ENCODE measurements at places on chromosomes 7 and 10.

DNA sequence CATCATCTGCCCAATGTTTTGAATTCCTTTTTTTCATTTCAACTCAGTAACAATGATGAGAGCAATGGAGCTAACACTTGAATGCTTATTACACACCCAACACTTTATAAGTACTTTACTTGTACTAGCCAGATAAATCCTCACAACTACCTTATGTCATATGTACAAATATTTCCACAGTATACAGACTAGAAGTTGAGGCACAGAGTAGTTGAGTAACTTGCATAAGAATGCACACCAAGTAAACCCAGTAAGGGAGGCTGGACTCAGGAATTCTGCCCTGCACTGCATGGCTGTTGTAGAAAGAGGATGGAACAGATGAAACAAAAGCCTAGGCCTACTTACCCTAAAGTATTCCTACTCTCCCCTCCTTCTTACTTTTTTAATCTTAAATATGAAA is 15.8 kb downstream of the DPY19L1 start:
- no peak for DNase-seq
- no peak overlapping the region for H3K4me3 ChIP-seq
- H3K4me1 ChIP-seq = no peaks in the 10 kb centered on the region
- no peak overlapping the region for H3K27ac ChIP-seq
- no peaks in the 10 kb centered on the region for H3K36me3 ChIP-seq

GRCh38 chr7:122887848-122888247 is 1.6 kb upstream of the CADPS2 start:
- no peaks in the 10 kb centered on the region for H3K36me3 ChIP-seq
- peaks cover 2% of the 10 kb centered on the region for H3K4me1 ChIP-seq
- DNase-seq = no peak
- no peaks in the 10 kb centered on the region for H3K27me3 ChIP-seq

- H3K36me3 ChIP-seq = no peaks in the 10 kb centered on the region
- no peak for DNase-seq
- peaks cover 6% of the 10 kb centered on the region for H3K4me1 ChIP-seq
Observed at GRCh38 chr7:149828357-149829309, 9.5 kb upstream of the ZNF862 start.

DNA sequence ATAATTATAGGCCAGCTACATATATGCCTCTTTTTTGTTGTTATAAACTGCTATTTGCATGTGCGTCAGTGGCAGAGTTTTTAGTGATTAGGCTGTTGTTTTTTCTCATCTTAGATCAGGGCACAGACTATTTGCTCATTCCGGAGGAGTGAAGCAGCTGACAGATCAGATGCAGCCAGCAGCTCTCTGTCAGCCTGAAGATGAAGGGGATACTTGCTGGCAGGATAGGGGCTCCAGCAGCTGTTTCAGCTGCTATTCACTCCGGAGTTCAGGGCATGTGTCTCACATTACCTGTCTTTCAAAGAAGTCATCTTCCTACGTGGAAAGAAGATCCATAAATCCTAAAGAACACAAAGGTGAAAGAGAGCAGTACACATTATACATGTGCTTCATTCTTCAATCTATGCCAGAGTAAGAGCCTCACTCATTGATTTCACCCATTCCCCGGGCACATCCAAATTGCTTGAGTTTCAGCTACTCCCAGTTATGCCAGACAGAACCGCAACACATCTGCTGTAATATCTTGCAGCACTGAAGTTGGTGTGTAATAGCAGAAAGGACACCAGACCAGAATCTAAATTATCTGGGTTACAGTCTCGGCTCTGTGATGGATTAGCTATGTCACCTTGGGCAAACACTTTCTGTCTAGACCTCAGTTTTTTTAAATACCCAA is 182.8 kb upstream of the CHRM2 start:
- H3K4me3 ChIP-seq = no peak overlapping the region
- no peaks in the 10 kb centered on the region for H3K36me3 ChIP-seq
- no peak overlapping the region for H3K27ac ChIP-seq
- no peak for DNase-seq
- H3K4me1 ChIP-seq = no peaks in the 10 kb centered on the region

DNA sequence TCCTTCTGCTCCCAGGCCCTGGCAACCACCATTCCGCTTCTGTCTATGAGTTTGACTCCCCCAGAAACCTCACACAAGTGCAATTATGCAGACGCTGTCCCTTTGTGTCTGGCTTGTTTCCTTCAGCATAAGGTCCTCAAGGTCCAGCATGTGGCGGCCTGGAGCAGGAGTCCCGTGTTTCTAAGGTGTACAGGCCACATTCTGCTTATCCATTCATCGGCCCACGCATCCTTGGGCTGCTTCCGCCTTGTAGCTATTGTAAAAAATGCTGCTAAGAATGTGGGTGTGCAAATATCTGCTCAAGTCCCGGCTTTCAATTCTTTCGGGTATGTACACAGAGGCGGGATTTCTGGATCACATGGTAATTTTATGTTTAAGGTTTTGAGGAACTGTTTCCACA is 38.2 kb downstream of the ESYT2 start:
- no peak overlapping the region for H3K4me3 ChIP-seq
- no peaks in the 10 kb centered on the region for H3K27me3 ChIP-seq
- H3K36me3 ChIP-seq = 0 out of 2 replicates have a peak, but pooled peaks cover 3% of the 10 kb centered on the region
- DNase-seq = no peak
- H3K27ac ChIP-seq = no peak overlapping the region

- peaks cover 2% of the 10 kb centered on the region for H3K4me1 ChIP-seq
- DNase-seq = no peak
- H3K27me3 ChIP-seq = no peaks in the 10 kb centered on the region
- H3K36me3 ChIP-seq = no peaks in the 10 kb centered on the region
- H3K27ac ChIP-seq = no peak overlapping the region
Observed at GRCh38 chr7:37380831-37381230, 67.8 kb downstream of the ELMO1 start.

DNA sequence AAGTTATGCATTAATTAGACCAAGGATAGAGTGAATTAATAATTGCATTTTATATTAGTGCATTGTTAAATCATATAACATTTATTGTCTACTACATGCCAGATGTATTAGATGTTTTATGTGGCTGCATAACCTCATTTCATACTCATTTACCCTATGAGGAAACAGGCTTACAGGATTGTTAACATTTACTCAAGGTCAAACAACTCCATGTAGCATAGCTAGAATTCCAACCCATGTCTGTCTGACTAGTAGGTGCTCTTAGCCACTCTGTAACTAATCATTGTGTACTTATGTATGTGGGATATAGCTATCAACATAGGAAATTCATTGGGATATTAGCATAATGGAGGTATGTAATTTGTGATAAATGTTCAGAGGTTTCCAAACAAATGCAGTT is 46.3 kb downstream of the PHYHIPL start:
- H3K36me3 ChIP-seq = no peaks in the 10 kb centered on the region
- H3K27ac ChIP-seq = no peak overlapping the region
- no peaks in the 10 kb centered on the region for H3K27me3 ChIP-seq
- H3K4me3 ChIP-seq = no peak overlapping the region
- H3K4me1 ChIP-seq = no peaks in the 10 kb centered on the region

- H3K27ac ChIP-seq = no peak overlapping the region
- no peak overlapping the region for H3K4me3 ChIP-seq
- H3K4me1 ChIP-seq = 0 out of 2 replicates have a peak, but pooled peaks cover 2% of the 10 kb centered on the region
- no peaks in the 10 kb centered on the region for H3K27me3 ChIP-seq
Observed at GRCh38 chr7:76428868-76429805, 4.4 kb downstream of the ZP3 start.

GRCh38 chr10:55183993-55184392 is 383.0 kb upstream of the PCDH15 start:
- no peaks in the 10 kb centered on the region for H3K27me3 ChIP-seq
- no peaks in the 10 kb centered on the region for H3K36me3 ChIP-seq
- H3K27ac ChIP-seq = no peak overlapping the region
- DNase-seq = no peak

- no peaks in the 10 kb centered on the region for H3K4me1 ChIP-seq
- H3K36me3 ChIP-seq = no peaks in the 10 kb centered on the region
- H3K27ac ChIP-seq = no peak overlapping the region
- no peak overlapping the region for H3K4me3 ChIP-seq
Observed at GRCh38 chr7:49783446-49783845, 10.0 kb downstream of the VWC2 start.

DNA sequence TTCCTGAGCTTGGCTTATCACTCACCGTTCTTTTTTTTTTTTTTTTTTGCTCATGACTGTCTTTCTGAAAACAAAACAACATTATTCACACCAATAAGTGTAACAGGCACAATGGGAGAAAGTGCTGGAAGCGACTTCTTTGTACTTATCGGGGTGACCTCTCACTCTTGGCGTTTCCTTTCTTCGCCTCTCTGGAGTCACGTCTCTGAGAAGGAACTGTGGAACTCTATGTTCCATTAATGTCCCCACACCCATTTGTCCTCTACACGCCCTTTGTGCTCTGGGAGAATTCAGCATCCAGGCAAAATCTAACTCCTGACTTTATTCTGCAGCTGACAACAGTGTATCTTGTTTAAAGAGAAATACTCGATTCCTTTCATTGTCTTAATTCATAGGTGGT is 70.8 kb upstream of the FAM204A start:
- H3K4me3 ChIP-seq = no peak overlapping the region
- no peaks in the 10 kb centered on the region for H3K36me3 ChIP-seq
- H3K27ac ChIP-seq = no peak overlapping the region
- H3K27me3 ChIP-seq = no peaks in the 10 kb centered on the region

DNA sequence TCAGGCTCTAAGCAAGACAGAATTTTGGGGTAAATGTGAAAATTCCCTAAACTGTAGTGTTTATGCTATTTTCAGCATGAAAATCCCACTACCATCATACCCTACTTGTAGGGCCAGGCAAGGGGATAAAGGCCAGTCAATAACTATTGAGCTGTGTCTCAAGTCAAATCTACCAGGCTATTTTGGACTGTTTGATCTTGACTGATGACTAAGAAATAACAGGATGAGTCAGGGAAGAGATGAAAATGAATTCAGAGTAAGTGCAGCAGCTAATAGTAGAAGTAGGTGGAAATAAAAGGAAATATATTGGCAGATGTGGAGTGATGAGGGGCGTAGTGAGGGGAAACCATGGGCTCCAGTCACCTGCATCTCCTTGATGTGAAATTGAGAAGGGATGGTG is 225.8 kb upstream of the PHYHIPL start:
- DNase-seq = no peak
- H3K36me3 ChIP-seq = no peaks in the 10 kb centered on the region

DNA sequence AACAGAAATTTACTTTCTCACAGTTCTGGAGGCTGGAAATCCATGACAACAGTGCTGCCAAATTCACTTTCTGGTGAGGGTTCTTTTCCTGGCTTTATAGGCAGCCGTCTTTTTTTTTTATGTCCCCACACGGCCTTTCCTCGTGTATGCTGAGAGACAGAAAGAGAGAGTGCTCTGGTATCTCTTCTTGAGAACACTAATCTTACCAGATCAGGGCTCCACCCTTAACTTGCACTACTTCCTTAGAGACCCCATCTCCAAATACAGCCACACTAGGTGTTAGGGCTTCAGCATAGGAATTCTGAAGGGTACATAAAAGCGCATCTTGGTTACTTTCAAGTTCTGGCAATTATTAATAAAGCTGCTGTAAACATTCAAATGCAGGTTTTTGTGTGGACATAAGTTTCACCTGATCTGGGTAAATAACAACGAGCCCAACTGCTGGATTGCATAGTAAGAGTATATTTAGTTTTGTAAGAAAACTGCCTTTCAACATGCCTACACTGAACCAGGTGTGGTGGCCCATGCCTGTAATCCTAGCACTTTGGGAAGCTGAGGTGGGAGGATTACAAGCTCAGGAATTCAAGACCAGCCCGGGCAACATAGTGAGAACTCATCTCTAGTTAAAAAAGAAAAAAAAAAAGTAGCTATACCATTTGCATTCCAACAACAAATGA is 8.2 kb upstream of the C1GALT1 start:
- no peak overlapping the region for H3K4me3 ChIP-seq
- no peaks in the 10 kb centered on the region for H3K36me3 ChIP-seq
- H3K27me3 ChIP-seq = no peaks in the 10 kb centered on the region
- H3K4me1 ChIP-seq = no peaks in the 10 kb centered on the region
- no peak overlapping the region for H3K27ac ChIP-seq

GRCh38 chr10:36581237-36581636 is 544.2 kb upstream of the ANKRD30A start:
- no peak overlapping the region for H3K4me3 ChIP-seq
- H3K27ac ChIP-seq = no peak overlapping the region
- H3K27me3 ChIP-seq = no peaks in the 10 kb centered on the region

All from iPS DF 6.9 (cell line).